ENCODE measurements at places on chromosomes 3 and 15.

DNA sequence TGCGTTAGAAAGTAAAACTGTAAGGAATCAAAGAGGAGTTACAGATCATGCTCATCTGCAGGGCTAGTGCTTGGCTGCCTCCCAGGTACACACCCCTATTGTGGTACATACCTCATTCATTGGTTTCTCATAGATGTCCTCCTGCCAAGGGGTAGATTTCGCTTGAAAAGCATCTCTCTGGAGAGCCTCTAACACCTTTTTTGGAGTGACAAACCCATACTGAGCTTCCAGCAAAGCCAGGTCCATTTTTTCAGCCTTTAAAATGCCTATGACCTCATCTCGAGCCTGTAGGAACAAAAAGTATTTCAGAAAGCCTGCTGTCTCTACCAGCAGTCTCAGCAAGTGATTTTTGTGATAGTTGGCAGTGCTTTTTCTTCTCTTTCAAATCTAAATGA lies 112.1 kb downstream of the CMSS1 start:
- DNase-seq = peak; percentile 52

GRCh38 chr3:49674497-49674983 lies 389 bp downstream of the APEH start:
- peak; percentile 32 for DNase-seq

DNA sequence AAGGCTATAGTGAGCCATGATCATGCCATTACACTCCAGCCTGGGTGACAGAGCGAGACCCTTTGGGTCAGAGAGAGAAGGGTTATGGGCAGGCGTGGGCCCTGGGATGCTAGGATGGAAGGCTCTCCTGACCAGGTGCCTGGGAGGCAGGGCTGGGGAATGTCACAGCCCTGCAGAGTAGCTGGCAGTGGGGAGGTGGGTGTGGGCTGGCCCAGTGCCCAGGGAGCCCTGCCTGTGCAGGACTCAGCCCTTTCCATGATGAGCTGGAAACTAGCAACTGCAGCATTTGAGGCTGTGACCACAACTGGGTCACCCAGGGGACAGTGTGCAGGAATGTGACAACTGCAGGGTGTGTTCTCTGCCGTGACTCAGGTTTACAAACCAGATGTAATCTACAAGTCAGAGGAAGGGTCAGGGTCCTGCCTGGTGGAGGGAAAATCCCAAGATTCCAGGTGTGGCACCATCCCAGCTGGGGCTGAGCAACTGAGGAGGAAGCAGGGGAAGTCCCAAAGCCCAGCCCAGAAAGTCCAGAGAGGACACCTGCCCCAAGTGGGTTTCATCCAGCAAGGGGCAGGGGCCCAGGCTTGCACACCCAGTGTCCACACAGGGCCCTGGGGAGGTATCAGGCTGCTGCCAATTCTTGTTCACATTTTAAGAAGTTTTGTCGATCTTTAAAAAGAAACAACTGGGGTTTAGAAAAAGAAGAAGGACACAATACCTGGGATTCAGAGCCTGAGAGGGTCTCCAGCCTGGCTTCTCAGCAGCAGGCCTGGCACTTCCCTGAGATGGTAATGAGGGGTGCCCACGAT lies 45.5 kb downstream of the SLC28A1 start:
- peak; percentile 48 for DNase-seq

GRCh38 chr15:49093252-49094105 lies 47.2 kb upstream of the SECISBP2L start:
- no peak for DNase-seq

GRCh38 chr3:177673112-177673914 lies 476.0 kb upstream of the TBL1XR1 start:
- DNase-seq = peak; percentile 80

DNA sequence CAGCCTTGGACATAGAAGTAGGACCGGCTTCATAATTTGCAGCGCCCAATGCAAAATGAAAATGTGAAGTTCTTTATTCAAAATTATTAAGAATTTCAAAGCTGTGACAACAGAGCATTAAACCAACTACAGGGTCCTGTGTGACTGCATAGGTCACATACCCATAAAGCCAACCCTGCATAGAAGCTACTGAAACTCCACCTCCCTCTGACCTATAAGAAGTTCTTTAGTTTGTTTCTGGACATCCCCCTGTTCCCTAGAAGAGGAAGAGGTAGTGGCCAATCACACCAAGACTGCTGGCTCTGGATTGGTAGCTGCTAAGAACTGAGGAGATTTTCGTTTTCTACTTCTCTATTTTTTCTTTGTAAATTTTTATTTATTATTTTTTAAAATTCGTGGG lies 9.0 kb upstream of the SELENOT start:
- no peak for DNase-seq

- DNase-seq = no peak
Measured at GRCh38 chr15:65233696-65234095, 22.4 kb upstream of the CILP start.

DNA sequence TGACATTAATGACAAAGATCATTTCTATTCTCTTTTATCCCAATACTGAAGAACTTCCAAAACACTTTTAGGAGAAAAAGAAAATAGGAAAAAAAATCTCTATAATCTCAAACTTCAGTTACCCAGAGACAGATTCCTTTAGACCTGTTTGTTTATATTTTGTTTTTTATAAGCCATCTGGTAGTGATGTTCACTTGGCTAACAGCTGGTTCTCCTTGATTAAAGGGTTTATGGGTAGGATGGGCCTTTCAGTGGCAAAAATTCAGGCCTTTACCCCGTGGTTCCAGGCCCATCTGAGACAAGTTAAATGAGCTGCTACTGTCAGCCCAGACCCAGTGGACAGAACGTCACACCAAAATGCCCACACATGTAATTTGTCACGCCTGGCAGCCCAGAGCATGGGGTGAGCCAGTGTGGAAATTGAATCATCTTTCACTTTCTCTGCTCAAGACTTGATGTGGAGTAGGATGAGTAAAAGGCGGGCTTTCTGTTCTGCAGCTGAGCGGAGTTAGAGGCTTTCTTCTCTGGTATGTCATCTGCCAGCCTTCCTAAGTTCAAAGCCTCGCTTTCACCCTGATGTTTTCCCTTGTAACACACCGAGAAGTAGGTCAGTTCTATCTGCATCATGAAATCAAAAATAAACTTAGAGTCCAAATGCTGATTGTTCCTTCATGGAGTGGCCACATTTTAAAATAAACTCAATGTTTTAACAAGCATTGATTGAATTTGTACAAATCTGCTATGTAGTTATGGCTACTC lies 62.5 kb upstream of the SKOR1 start:
- no peak for DNase-seq

DNA sequence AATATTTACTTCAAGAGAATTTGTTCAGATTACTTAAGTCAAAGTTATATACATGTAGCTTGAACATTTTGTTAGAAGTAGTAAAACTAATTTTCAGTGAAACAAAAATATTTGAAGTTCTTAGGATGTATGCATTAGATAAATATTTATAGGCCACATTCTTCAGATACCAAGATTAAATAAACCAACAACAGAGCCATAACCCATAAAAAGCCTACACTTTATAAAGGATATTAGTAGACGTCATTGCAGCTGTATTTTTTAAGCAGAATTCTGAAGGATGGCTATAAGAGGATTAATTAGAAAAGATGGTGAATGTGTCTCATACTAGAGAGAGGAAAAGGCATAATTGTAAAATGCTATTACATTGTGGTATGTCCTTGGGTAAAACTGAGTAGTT lies 449.7 kb upstream of the ALCAM start:
- DNase-seq = no peak

DNA sequence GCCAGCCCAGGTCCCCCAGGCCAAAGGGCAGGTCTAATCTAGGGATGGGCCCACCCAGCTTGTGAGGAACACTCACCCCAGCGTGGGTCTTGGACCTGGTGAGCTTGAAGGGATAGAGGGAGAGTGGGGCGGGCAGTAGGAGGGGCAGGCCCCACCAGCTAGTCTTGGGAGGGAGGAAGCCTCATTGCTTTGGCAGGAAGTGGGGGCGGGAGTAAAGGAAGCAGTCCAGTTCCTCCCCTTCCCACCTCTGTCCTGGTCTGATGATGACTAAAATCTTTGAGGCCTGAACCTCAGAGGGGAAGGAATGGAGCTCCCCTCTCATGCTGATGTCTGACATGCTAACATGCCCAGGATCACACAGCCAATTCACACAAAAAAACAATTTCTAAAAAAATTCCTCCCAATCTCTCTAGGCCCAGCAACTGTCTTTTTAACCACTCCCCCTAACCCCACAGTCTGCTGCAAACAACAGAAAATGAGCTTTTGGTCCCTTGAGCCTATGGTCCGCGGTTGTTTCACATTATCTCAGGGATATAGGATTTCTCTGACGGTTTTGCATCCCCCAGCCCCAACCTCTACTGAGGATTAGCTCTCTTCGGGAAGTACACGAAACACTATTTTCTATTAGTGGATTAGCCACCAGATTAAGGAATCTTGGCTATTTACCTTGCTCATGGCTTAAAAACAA lies 30.7 kb upstream of the DUSP7 start:
- DNase-seq = peak; percentile 19

GRCh38 chr3:22236490-22237270 lies 485.7 kb upstream of the ZNF385D start:
- DNase-seq = peak; percentile 47

GRCh38 chr15:59013246-59013873 lies 25.9 kb downstream of the RNF111 start:
- no peak for DNase-seq

DNA sequence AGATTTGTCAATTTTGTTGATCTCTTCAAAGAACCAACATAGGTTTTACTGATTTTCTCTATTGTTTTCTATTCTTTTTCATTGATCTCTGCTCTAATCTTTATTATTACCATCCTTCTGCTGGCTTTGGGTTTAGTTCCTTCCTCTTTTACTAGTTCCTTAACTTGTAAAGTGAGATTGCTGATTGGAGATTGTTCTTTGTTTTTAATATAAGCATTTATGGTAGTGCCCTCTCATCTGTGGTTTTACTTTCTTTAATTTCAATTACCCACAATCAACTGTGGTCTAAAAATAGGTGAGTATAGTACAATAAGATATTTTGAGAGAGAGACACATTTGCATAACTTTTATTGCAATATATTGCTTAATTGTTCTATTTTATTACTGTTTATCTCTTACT lies 13.2 kb upstream of the CLRN1 start:
- DNase-seq = peak; percentile 32

- DNase-seq = peak; percentile 78
Measured at GRCh38 chr15:69031013-69032001, 16.8 kb downstream of the NOX5 start.

- DNase-seq = no peak
Measured at GRCh38 chr3:115186351-115187148, 39.5 kb upstream of the ZBTB20 start.

DNA sequence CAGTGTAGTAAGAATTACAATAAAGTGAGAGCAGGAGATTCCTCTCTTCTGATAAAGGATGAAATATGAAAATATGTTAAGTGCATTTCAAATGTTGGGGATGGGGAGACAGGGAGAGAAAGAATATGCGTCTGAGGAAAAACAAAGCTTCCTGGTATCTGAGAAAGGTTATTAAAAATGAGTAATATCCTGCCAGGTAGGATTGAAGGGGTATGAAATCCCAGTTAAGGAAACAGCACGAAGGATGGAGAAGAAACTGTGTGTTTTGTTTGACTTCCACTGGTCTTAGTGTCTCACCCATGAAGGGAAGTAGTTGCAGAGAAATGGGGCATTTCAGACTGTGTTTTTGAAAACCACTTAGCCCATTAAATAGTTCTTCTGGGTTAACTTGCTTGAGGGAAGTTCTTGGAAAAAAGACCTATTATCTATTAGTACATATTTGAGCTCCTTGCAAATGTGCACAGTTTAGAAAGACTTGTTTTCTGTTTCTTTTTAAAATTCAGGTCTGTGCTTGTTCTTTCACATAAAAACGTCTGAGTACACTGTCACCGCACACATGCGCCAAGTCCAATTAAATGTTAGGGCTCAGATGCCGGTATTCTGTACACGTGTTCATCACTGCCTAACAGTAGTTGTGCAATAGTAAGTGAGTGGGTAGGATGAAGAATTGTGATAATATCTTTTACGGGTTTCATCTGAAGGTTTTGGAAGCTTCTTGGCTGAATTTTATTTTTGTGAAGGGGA lies 196.1 kb upstream of the P2RY1 start:
- DNase-seq = no peak

DNA sequence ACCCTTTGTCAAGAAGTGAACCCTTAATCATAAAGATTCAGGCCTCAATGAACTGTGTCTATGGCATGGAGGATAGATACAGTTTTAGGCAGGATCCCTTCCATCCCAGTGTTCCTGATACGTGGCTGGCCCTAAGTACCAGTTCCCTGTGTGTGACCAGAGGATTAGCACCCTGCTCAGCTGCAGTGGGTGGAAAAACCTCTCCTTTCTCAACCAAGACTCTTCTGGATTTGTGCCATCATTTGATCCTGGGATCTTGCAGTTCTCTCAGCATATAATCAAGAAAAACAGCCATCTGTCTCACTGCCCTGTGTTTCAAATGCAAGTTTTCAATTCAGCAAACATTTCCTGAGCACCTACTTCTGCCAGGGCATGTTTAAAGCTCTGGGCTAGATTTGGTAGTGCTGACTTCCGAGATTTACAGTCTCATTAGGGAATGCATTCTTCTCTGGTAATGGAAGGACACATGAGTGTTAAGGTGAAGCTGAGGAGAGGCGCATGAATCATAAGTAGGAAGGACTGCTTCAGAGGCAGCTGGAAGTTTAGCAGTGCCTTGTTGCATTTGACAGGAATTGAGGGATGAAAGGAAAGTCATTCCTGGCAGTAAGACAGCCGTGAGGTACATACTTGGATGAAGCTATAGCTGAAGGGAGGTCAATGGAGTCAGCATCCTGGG lies 388.3 kb downstream of the MFSD1 start:
- no peak for DNase-seq

DNA sequence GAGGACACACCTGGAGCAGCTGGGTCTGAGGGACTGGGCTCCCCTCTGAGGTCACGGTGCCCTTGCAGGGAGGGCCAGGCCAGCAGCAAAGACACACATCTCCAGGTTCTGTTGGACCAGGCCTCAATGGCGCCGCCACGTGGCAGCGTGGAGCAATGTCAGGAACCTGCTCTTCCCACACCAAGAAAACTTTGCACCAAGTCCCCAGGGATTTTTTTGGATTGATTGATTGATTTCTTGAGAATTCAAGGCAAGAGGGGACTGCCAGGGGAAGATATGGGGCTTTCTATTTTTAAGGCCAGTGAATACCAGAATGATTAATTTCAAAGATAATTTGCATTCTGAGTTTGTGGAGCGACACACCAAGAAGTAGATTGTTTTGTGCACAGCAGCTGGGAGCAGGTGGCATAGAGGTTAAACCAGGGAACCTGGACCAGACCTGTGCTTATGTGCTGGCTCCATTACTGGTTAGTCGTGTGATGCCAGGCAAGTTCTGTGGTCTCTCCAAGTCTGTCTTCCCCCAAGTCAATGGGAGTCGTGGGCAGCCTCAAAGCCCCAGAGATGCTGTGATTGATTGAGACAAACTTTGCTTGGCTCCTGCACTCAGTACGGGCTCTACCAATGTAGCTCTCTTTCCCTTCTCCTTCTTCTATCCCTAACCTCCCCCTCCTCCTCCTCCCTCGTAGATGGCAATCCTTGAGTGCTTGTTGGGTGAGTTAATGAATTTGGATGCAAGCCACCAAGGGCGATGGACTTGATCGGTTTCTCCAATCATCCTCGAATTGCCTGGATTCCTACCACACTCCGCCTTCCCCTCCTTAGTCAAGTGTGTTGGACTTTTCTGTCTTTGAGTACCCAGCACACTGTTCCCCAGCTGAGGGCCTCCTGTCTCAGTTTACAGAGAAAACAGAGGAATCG lies 96.2 kb upstream of the TRPM1 start:
- peak; percentile 53 for DNase-seq

- no peak for DNase-seq
Measured at GRCh38 chr3:123682302-123682701, 97.4 kb upstream of the HACD2 start.

Data from hematopoietic multipotent progenitor cell treated with erythropoietin and hydrocortisone succinate and interleukin-3 and kit ligand, for 6 days (in vitro differentiated cells).